CD4-positive, alpha-beta T cell (primary cell): ENCODE measurements at places on chromosomes 6 and 20. TPM values are rescaled to one million over a fixed set of nuclear protein-coding genes. Genes with fewer than 3 reads are reported as not detected.

Gene CNBD2
- 17.4 TPM for total RNA-seq

Gene PRR18
- total RNA-seq: not detected

Gene SLC35D3
- total RNA-seq: not detected

Gene ZFP57
- total RNA-seq: not detected

Gene AGER
- 27.0 TPM for total RNA-seq

Gene EEF1A2
- total RNA-seq: 1.1 TPM

Gene ZNF512B
- 23.3 TPM for total RNA-seq

- no peak overlapping the region for H3K4me3 ChIP-seq
- no peaks in the 10 kb centered on the region for H3K4me1 ChIP-seq
- no peaks in the 10 kb centered on the region for H3K36me3 ChIP-seq
- DNase-seq: no peak
Measured at GRCh38 chr6:147930745-147931144, 411.9 kb upstream of the SASH1 start.

GRCh38 chr20:51750037-51750769, 18.0 kb downstream of the ATP9A start:
- no peak overlapping the region for H3K4me3 ChIP-seq
- DNase-seq: no peak
- no peaks in the 10 kb centered on the region for H3K36me3 ChIP-seq
- H3K4me1 ChIP-seq: no peaks in the 10 kb centered on the region
- H3K27me3 ChIP-seq: no peaks in the 10 kb centered on the region
- no peak overlapping the region for H3K27ac ChIP-seq

DNA sequence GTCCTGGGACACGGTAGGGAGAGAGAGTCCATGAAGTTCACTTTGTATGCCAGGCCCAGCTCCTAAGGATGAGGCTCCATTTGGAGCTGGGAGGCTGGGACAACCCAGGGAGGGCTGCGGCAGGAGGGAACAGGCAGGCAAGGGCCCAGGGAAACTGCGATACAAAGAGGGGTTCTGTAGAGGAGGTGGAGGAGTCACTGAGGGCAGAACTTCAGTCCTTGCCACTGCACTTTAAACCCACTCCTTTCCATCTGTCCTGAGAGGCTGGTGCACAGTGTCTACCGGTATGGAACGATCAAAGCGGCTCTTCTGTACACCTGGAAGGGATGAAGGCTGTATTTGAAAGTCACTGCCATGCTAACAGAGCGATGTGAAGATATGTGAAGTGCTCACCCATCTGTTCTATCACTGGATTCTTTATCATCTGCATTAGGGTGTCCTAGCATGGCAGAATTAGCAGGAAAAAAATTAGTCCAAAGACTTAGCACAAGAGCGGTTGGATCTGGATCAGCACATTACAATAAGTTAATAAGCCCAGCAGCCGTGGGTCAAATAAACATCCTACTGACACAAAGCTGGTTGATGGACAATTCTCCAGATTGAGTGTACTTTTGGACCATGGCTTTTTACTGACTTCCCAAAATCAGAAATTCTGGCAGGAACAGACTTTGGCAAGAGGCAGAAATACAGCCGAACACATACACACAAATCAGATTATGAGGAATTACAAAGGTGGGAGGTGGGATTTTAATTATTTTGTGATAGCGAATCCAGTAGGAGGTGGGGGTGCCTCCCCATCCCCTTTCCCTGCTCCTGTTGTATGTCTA, 20.9 kb upstream of the ZFAND3 start:
- H3K27me3 ChIP-seq: no peaks in the 10 kb centered on the region
- no peak overlapping the region for H3K4me3 ChIP-seq
- no peak overlapping the region for H3K27ac ChIP-seq

DNA sequence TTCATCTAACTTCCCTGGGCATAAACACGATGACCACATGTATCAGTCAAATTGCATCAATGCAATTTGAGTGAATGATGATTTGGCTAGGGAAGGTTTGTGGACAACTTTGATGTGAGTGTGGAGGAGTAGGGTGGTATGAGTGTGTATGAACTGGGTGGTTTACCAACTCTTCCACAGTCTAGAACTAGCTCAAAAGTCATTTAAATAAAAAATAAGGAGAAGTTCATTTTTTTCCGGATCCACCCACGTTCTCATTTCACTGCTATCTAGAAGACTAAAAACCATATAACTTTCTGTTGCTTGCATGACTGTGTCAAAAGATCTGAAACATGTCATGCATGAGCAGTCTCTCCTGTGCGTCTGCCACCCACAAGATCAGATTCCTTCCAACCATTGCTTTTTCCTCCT, 23.6 kb downstream of the SLC35D3 start:
- no peak overlapping the region for H3K4me3 ChIP-seq
- no peak overlapping the region for H3K27ac ChIP-seq
- peaks cover 12% of the 10 kb centered on the region for H3K27me3 ChIP-seq

- H3K36me3 ChIP-seq: no peaks in the 10 kb centered on the region
- H3K4me3 ChIP-seq: no peak overlapping the region
- H3K27me3 ChIP-seq: no peaks in the 10 kb centered on the region
- no peaks in the 10 kb centered on the region for H3K4me1 ChIP-seq
Measured at GRCh38 chr6:24686946-24687345, 20.1 kb downstream of the ACOT13 start.

GRCh38 chr6:162964488-162965140, 236.8 kb downstream of the PACRG start:
- H3K4me1 ChIP-seq: no peaks in the 10 kb centered on the region
- DNase-seq: no peak
- H3K27me3 ChIP-seq: no peaks in the 10 kb centered on the region

GRCh38 chr6:21022343-21023107, 488.3 kb downstream of the CDKAL1 start:
- H3K27ac ChIP-seq: no peak overlapping the region
- H3K4me1 ChIP-seq: no peaks in the 10 kb centered on the region
- no peaks in the 10 kb centered on the region for H3K36me3 ChIP-seq
- no peaks in the 10 kb centered on the region for H3K27me3 ChIP-seq

DNA sequence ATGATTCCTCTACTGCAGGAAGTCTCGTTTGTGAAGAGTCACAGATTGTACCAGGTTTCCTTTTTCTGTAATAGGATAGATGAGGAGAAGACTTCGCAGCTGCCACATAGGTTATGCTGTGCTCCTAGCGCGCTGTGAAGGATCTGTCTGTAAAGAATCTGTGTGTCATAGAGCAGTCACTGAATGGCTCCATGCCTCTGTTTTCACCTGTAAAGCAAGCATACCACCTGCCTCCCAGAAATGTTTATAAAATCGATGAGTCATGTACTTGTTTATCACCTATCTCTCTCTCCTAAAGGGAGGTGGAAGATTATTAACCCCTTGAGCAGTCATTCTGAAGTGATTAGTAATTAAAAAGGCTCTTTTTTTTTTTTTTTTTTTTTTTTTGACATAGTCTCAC, 86.6 kb downstream of the TFAP2B start:
- no peaks in the 10 kb centered on the region for H3K4me1 ChIP-seq
- H3K27ac ChIP-seq: no peak overlapping the region
- H3K36me3 ChIP-seq: no peaks in the 10 kb centered on the region
- no peak overlapping the region for H3K4me3 ChIP-seq
- DNase-seq: no peak

DNA sequence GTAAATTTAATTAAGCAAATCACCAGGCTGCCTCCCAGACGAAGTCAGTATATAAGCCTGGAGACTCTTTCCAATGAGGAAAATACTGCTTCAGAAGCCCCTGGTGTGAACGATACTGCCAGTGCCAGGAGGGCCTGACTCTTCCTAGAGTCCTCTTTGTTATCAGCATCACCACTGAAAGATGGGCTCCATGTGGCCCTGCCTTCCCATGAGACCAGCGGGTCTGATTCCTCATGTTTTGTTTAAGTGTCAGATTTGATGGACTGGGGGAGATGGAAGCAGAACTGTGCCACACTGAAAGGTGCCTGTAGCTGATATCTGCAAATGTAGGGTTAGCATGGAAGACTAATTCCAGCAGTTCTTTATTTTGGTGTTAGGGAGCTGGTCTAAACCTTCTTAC, 7.9 kb downstream of the NQO2 start:
- no peaks in the 10 kb centered on the region for H3K27me3 ChIP-seq
- no peak overlapping the region for H3K4me3 ChIP-seq
- H3K4me1 ChIP-seq: no peaks in the 10 kb centered on the region
- DNase-seq: no peak
- H3K27ac ChIP-seq: no peak overlapping the region
- peaks cover 46% of the 10 kb centered on the region for H3K36me3 ChIP-seq

DNA sequence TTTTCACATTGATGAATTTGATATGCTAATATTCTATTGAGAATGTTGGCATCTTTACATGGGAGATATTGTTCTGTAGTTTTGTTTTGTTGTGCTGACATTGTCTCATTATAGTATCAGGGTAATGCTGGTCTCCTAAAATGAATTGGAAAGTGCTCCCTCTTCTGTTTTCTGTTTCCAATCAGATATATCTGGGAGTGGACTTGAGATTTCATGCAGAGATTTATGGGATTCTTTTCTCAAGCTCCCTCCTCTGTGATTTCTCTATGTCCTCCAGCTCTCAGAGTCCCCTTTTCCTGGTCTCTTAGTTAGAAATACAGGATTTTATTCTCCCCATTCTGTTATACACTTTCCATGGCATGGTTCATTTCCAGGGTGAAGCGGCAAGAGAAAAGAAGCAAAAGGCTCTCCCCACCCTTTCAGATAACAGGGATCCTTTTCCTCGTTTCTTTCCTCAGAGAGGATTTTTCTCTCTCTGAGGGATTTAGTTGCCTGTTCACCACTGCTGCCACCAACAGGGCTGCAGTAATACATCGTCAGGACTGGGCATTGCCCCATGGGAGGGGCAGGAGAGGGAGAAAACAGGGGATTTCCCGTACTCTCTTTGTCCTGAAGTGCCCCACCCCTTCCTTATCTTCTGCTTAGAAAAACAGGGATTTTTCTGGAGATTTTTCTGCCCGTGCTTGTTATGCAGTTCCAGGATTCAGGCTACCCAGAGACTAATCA, 59.3 kb upstream of the STMND1 start:
- H3K27ac ChIP-seq: no peak overlapping the region
- H3K27me3 ChIP-seq: peaks cover 14% of the 10 kb centered on the region
- H3K4me1 ChIP-seq: no peaks in the 10 kb centered on the region
- DNase-seq: no peak

DNA sequence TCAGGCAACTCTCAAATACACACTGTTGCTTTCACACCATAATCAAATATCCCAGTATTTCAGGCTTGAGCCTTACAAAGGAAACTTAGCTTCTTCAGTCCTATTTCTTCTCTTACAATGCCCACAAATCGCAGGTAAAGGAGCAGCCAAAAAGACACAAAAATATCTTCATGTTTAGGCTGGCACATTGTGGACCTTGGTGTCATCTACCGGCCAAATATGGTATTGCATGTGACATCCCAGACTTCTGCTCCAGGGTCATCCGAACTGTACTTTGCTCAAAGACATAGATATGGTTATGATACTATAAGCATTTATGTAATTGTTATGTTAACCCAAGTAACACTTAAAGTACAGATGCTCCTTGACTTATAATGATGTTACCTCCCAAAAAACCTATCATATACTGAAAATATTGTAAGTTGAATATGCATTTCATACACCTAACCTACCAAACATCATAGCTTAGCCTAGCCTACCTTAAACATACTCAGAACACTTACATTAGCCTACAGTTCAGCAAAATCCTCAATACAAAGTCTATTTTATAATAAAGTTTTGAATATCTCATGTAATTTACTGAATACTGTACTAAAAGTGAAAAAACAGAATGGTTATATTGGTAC, 4.6 kb downstream of the OR2H2 start:
- peak; percentile 29 for DNase-seq
- peaks cover 11% of the 10 kb centered on the region for H3K27me3 ChIP-seq
- no peak overlapping the region for H3K27ac ChIP-seq
- H3K4me1 ChIP-seq: no peaks in the 10 kb centered on the region
- H3K36me3 ChIP-seq: no peaks in the 10 kb centered on the region
- H3K4me3 ChIP-seq: no peak overlapping the region

GRCh38 chr6:89834884-89835792, 5.5 kb downstream of the CASP8AP2 start:
- DNase-seq: peak; percentile 26
- H3K36me3 ChIP-seq: peaks cover 23% of the 10 kb centered on the region
- peak overlapping the region; percentile 87 for H3K27ac ChIP-seq

DNA sequence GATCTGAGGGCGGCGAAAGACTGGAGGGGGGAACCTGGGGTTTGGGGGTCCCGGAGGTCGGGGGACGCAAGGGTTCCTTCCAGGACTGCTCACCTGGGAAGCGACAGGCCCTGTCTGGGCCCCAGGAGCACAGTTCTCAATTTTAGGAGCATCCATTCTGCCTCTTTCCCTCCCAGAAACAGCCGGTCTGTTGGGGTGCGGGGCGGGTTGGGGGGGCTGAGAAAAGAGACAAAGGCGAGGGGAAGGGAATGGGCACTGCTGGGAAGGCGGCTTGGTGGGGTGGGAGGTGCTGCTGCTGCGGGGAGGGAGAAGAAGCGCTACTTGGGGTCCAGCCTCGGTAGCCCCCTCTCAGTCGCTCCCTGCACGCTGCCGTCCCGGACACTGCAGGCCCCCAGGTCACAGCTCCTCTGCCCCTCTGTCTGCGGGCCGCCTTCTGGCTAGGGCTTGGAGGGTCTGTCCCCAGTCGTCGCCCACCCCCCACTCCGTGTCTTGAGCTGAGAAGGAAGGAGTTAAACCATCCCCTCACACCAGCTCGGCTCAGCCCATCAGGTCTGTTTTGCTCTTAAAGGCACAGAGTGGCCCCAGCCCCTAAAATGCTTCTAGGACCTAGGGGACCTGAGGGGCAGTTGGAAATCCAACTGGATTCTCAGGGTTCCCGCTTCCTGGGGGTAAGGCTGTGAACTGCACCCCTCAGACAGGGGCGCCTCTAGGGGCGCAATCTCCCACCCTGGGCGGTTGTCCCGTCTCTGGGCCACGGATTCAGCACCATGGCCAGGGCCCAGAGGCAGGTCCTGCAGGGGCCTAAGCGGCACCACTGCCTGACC, 690 bp downstream of the GDAP1L1 start:
- DNase-seq: peak; percentile 33
- H3K27me3 ChIP-seq: peaks cover 26% of the 10 kb centered on the region
- H3K4me3 ChIP-seq: peak overlapping the region; percentile 7
- H3K4me1 ChIP-seq: peaks cover 11% of the 10 kb centered on the region
- no peaks in the 10 kb centered on the region for H3K36me3 ChIP-seq

GRCh38 chr6:163958646-163959045, 544.1 kb downstream of the QKI start:
- H3K4me1 ChIP-seq: no peaks in the 10 kb centered on the region
- no peak overlapping the region for H3K27ac ChIP-seq
- no peak overlapping the region for H3K4me3 ChIP-seq
- H3K27me3 ChIP-seq: no peaks in the 10 kb centered on the region

GRCh38 chr6:9401960-9402359, 966.6 kb upstream of the SLC35B3 start:
- DNase-seq: no peak
- H3K27ac ChIP-seq: no peak overlapping the region
- no peaks in the 10 kb centered on the region for H3K36me3 ChIP-seq
- no peak overlapping the region for H3K4me3 ChIP-seq

- no peak overlapping the region for H3K4me3 ChIP-seq
- H3K4me1 ChIP-seq: no peaks in the 10 kb centered on the region
- no peak overlapping the region for H3K27ac ChIP-seq
- no peak for DNase-seq
Measured at GRCh38 chr6:3175715-3176402, 18.5 kb upstream of the TUBB2A start.
